ENCODE measurements at places on chromosomes 3 and 15.

DNA sequence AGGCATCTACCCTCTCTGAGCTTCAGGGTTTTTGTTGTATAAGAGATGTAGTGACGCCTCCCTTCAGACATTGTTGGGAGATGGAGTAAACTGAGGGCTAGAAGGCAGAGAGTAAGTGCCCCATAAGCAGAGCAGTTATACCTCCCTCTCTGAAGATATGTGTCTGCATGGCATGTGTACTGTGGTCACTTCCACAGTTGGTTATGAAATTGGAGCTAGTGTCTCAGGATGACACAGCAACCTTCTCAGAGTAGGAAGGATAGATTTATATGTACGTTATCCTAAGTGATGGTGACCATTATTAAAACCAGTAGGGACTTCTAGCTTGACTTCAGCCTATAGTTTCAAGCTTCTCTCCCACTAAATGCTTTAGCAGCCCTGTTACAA lies 17.9 kb downstream of the PXK start:
- no peak for DNase-seq

DNA sequence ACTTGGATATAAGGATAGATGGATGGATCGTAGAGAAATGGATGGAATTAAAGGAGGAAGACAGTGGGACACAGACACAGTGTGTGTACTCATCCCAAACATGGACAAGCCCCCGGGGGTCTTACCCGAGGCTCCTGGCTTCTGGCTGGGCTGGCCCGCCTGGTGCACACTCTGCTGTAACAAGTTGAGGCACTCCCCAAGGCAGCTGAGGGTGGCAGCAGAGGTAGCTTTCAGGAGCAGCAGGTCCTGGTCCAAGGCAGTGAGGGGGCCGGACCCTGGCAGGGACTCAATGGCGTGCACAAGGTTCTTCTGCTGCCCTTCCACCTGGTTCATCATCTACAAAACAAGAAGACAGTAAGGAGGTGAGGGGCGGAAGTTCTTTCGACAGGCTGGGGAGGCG lies 215.1 kb downstream of the STT3B start:
- no peak for DNase-seq

GRCh38 chr3:60594025-60594424 lies 657.2 kb downstream of the FHIT start:
- DNase-seq, result no peak

DNA sequence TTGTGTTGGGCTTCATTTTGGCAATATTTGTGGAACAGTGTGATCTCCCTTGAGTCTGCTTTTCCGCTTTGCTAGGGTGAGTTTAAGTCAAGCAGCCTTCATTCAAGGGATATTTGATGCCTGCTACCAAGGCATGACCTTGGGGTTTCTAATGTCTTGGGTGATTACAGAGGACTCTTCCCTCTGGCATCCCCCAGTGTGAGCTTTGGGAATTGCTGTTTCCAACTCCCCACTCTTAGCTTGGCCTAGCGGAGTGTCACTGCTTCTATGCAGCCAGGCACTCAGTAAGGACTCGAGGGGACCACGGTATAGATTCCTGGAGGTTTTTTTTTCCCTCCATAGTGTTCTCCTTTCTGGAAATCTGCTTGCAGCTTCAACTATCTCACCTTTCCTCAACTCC lies 21.1 kb downstream of the GCNT3 start:
- DNase-seq, result no peak

DNA sequence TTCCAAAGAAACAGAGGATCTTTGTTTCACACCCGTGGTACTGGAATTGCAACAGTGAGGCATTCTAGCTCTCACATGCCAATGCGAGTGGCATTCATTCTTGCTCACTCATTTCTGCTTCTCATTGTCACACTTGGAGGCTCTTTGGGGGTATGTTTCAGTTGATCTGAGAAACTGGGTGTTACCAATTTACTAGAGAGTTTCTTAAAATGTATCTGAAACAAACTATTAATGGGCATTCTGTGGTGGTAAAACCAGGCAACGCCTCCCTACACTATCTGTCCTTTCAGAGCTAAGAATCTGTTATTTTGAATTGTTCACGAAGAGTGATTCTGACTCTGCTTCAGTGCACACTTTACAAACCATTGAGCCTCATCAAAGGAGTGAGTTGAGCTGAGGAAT lies 140.6 kb upstream of the BHLHE40 start:
- DNase-seq, result no peak

DNA sequence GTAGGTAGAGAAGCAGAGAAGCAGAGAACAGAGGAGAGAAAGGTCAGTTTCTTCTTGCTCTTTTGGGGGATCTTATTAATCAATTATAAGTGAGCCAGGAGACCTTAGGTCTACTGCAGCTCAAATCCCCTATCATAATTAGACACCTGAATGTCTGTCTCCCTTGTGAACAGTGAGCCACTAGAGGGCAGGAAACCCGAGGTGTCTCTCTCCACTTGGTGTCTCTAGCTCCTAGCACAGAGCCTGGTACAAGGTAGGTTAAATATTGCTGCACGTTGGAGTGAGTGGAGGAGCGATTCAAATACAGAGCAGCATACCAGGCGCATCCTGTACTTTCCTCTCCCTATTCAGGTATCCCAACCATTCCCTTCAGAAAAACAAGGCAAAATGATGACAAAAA lies 2.0 kb upstream of the ST8SIA2 start:
- DNase-seq, result no peak

- no peak for DNase-seq
Observed at GRCh38 chr3:34948517-34948916, 690.8 kb upstream of the ARPP21 start.

GRCh38 chr15:79051029-79051428 lies 39.6 kb downstream of the RASGRF1 start:
- DNase-seq, result no peak

- no peak for DNase-seq
Observed at GRCh38 chr3:72907731-72908620, 20.1 kb downstream of the GXYLT2 start.

- no peak for DNase-seq
Observed at GRCh38 chr3:190739641-190740185, 122.8 kb downstream of the GMNC start.

- DNase-seq, result no peak
Observed at GRCh38 chr15:38255690-38256089, 3.1 kb downstream of the SPRED1 start.

DNA sequence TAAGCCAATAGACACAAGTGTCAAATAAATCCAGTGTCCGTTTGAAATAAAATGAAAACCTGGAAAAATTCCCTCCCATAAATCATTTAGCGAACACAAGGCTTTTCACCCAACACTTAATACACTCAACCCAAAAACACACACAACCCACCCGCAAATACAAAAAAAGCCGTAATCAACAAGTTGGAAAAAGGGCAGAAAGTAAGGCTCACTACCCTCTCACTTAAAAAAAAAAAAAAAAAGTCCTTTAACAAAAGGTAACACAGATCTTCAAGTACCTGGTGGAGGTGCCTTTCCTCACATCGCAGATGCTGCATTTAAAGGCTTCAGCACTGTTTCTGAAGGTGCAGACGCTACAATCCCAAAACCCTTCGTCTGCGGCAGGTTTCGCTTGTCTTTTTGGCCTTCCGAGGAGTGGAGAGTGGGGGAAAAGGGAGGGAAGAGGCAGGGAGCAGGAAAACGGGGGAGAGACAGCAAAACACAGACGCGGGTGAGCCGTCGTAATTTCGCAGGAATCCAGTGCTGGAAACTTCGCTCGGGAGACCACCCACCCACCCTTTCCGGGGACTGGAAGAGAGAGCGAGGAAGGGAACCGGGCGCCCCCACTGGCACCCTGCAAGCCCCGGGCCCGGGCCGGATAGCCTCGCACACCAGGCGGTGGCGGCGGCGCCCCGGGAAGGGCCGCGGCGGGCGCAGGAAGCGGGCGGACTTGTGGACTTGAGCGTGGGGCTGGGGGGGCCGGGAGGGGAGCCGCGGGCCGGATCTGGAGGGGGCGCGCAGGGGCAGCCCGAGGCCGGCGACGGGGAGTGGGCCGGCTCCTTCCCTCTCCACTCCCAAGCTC lies 401.8 kb downstream of the SHQ1 start:
- no peak for DNase-seq

DNA sequence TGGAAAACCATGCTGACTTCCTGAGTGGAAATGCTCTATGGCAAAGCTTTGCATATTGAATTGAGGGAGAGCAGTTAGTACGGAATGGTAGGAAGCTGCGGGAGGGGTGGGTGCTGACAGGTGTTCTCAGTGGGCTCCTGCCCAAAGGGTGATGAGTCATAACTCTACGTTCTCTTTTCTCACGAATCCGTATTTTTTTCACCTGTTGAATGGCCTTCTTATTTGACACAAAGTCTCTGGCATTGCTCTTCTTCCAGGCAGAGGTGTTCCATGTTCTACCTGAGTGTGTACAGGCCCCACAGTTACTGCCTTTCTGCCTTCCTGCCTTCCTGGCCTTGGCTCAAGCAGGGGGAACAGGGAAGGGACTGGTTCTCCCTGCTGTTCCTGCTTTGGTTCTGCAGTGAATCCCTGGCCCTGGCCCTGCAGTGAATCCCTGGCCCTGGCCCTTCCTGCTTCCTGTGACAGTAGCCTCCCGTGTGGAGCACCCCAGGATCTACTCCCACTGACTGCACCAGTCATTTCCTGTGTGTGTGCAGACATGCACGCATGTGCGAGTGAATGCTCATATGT lies 31.9 kb downstream of the TRAK1 start:
- no peak for DNase-seq

GRCh38 chr3:50698269-50698668 lies 23.5 kb downstream of the DOCK3 start:
- DNase-seq, result no peak

DNA sequence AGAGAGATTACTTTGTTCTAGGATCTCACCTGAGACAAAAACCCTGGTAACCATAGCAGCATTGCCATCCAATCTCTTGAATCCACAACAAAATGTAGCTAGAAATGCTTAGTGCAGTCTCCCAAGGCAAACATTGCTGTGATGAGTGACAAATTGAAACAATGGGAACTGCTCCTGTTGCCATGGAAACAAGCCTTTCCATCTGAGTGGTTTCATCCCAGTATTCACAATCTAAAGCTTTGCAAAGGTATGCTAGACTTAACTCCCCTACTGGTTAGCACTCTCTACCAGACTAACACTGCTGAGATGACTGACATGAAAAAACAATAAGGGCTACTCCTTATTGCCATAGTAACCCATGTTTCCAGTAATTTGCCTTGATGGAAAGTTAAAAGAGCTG lies 172.6 kb upstream of the CNTN3 start:
- no peak for DNase-seq

- no peak for DNase-seq
Observed at GRCh38 chr3:7999384-7999783, 502.2 kb upstream of the LMCD1 start.
